Stimulated activated CD8-positive, alpha-beta memory T cell treated with anti-CD3 and anti-CD28 coated beads, Interleukin-7, amount 100 ng/mL, for 24 hours (primary cell): ENCODE measurements at places on chromosomes 1 and 21.

DNA sequence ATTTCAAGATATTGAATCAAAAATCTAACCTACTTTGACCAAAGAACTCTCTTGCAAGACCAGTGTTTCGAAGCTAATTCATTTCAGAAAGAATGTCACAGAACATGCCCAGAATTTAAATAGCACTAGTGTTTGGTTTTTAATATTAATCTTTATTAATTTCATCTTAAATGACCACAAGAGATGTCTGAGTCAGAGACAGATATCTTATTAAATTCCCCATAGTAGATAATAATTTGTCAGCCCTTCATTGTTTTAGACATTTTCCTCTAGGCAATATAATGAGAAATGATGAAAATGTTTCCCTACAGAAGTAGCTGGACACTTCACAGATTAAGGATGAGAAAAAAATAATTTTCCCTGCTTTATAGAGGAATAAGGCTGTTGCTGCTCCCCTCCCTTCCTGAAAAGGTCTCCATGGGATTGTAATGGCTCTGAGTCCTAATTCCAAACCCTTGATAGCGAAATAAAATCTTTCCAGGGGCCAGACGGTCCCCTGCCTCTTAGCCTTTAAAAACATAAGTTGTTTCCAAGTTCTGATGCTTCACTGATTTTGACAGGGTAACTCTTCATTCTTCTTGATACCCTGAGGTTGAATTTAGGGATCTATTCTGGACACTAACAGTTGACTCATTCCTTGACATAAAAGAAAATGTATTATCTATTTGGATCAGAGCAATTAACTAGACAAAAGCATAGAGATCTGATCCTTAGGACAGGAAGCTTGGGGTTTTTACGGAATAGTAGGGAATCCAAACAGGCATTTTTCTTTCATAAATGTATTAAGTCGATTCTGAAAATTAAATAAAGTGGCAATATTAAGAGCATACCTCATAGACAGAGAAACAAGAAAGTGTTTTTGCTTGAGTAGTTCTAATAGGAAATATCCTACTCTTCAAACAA lies 820.8 kb downstream of the BRINP3 start:
- no peak for DNase-seq

- DNase-seq: no peak
Measured at GRCh38 chr1:209613400-209614150, 30.1 kb downstream of the CAMK1G start.

GRCh38 chr1:111471012-111471411 lies 2.8 kb upstream of the C1orf162 start:
- DNase-seq: peak; percentile 11

GRCh38 chr21:15061747-15062605 lies 2.8 kb downstream of the NRIP1 start:
- DNase-seq: no peak

- DNase-seq: no peak
Measured at GRCh38 chr1:17860812-17861211, 105.7 kb downstream of the ACTL8 start.

DNA sequence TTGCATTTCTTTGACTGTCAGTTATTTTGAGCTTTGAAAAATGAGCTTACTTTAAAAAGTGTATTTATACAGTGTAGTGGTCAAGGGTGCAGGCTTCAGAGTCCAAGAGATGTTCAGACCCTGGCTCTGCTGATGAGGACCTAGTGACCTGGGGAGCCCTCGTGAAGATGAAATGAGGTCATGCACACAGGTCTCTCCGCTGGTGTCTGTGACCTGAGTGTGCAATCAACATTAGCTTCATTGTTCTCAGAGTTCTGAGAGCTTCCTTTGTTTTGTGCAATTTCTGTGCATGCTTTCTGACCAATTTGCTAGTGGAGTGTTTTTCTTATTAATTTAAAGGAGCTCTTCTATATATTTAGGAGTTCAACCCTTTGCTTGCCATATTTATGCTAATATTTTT lies 71.3 kb downstream of the RIPK4 start:
- no peak for DNase-seq

GRCh38 chr1:169392406-169392805 lies 24.4 kb downstream of the BLZF1 start:
- no peak for DNase-seq

- DNase-seq: no peak
Measured at GRCh38 chr21:44304877-44305293, 5.0 kb downstream of the PFKL start.

GRCh38 chr1:63148825-63149645 lies 173.3 kb upstream of the FOXD3 start:
- DNase-seq: no peak

- no peak for DNase-seq
Measured at GRCh38 chr1:1347663-1348419, 1.4 kb downstream of the DVL1 start.

- no peak for DNase-seq
Measured at GRCh38 chr1:90841473-90841872, 124.4 kb upstream of the BARHL2 start.

DNA sequence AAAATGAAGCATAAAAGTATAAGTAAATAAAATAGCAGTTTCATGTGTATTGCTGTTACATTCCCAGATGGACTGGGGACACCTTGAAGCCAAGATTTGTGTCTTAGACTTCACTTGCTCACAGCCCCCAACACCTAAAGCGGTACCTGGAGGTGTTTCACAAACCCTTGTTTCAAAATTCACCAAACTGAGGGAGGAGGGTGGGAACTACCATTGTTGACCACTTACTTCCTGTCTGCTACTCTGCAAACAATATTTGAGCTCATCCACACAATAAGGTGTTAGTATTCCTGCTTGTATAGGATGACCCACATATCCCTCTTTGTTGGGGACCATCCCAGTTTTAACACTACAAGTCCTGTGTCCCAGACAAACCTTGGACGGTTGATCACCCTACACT lies 115.9 kb upstream of the SYT6 start:
- no peak for DNase-seq

DNA sequence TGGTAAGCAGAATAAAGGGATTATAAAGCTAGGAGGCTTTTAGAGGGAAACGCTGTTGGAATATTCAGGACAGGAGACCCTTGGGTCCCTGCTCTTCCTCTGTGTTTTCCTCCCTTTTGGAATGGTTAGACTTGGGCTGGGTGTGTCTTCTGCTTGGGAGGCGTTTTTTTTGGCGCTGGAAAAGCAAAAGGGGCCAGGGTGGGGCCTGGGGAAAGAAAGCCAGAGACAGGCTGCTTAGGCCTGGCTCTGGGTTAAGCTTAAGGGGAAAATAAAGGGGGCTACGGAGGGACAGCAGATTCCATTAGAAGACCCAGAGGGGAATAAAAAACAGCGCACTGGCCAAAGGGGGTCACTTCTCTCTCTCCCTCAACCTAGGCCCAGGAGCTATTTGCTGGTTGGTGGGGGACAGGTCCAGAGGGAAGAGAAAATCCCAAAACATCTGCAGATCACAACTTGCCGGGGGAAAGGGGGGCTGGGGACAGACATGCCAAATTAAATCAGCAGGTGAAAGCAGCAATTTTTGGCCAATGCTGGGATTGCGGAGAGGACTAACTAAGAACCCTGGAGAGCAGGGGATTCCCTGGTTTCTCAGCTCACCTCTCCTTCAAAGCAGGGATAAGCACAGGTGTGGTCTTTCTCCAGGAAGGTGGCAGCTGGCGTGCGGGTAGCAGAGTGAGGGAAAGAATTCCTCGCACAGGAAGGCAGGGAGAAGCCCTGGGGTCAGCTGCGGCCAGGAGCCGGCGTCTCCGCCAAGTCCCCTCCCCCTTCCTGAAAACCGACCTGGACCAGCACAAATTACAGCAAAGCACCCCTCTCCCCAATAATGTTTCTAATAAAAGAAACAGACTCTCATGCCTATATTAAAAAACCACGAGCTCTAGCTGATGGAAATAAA lies 82.2 kb upstream of the AK4 start:
- DNase-seq: no peak

DNA sequence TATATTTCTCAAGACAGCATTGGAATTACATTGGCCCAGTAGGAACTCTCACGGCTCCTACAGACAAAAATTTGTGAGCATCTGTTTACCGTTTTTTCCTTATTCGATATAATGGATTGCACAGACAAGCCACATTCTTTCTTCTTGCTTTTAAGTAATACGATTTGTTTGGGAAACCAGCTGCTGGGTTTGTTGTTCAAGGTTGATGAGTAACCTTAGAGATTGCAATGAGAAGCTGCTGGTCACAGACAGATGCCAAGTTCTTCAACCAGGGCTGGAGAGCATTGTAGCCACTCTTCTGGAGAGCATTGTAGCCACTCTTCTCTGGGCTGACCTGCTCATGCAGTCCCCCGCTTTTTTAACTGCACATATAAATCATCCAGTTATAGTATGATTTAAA lies 1.4 kb upstream of the MIA3 start:
- no peak for DNase-seq

- DNase-seq: no peak
Measured at GRCh38 chr1:226381226-226381998, 26.5 kb downstream of the PARP1 start.

GRCh38 chr1:66848193-66848592 lies 47.1 kb upstream of the INSL5 start:
- no peak for DNase-seq

GRCh38 chr1:77430966-77431690 lies 149.3 kb downstream of the AK5 start:
- DNase-seq: no peak

DNA sequence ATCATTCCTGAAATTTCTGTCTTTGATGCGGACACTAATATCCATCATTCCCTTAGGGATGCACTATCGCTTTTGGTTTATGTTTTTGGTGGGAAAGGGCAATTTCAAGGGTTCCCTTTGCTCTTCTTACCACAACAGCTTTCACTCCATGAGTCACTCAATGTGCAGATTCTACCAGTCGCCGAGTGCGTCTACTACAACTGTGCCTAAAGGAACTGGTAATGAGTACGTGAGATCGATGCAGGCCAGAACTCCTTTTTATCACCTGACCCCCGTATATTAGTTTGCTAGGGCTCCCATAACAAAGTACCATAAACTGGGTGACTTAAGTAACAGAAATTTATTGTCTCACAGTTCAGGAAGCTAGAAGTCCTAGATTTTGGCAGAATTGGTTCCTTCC lies 27.5 kb upstream of the TMEM54 start:
- DNase-seq: no peak

GRCh38 chr1:150362721-150363425 lies 1.1 kb upstream of the RPRD2 start:
- no peak for DNase-seq

- no peak for DNase-seq
Measured at GRCh38 chr21:31498985-31499384, 154.9 kb upstream of the TIAM1 start.

DNA sequence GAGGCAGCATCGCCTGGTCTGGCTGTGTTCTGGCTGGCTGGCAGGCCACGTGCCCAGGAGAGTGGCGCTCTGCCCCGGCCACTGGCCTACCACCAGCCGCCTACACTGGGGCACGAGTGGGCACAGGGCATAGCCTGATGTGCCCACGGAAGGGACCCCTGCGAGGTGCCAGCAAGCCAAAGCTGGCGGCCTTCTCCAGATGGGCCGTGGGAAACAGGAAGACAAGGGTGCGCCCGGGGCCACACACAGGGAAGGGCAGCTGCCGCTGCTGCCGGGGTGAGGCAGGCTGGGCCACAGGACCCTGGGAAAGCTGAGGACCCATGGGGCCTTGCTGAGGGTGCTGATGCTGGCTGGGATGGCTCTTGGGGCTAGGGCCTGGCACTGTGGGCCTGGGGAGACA lies 40.7 kb downstream of the SLC66A1 start:
- DNase-seq: no peak

DNA sequence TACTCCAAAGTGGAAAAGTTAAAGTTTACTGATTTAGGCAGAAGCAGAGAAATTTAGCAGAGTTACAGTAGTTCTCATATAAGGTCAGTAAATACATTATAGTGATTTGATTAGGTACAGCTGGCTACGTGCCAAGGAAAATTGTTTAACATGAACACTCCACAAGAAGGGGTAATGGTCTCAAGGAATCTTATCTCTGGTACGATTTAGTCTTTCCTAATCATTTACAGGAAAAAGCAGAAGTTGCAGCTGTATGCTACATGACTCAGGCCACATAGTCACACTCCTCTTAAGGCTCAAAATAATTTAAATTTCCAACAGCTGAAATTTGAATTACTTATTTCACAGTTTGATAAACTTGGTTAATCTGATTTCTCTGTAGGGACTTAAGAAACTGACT lies 36.9 kb upstream of the OR2B11 start:
- DNase-seq: no peak

DNA sequence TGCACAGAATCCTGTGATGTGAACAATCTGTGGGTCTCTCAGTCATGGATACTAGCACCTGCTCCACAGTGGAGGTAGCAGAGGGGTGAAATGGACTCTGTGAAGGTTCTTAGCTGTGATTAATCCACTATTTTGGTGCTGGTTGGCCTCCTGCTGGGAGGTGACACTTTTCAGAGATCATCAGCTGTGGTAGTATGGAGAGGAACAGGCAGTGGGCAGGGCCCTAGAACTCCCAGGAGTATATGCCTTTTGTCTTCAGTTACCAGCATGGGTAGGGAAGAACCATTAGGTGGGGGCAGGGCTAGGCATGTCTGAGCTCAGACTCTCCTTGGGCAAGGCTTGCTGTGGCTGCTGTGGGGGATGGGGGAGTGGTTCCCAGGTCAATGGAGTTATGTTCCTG lies 54.0 kb upstream of the KCNJ15 start:
- DNase-seq: no peak

GRCh38 chr1:231284441-231284840 lies 43.4 kb downstream of the GNPAT start:
- no peak for DNase-seq

- DNase-seq: no peak
Measured at GRCh38 chr1:22808676-22809483, 98.2 kb downstream of the EPHB2 start.

DNA sequence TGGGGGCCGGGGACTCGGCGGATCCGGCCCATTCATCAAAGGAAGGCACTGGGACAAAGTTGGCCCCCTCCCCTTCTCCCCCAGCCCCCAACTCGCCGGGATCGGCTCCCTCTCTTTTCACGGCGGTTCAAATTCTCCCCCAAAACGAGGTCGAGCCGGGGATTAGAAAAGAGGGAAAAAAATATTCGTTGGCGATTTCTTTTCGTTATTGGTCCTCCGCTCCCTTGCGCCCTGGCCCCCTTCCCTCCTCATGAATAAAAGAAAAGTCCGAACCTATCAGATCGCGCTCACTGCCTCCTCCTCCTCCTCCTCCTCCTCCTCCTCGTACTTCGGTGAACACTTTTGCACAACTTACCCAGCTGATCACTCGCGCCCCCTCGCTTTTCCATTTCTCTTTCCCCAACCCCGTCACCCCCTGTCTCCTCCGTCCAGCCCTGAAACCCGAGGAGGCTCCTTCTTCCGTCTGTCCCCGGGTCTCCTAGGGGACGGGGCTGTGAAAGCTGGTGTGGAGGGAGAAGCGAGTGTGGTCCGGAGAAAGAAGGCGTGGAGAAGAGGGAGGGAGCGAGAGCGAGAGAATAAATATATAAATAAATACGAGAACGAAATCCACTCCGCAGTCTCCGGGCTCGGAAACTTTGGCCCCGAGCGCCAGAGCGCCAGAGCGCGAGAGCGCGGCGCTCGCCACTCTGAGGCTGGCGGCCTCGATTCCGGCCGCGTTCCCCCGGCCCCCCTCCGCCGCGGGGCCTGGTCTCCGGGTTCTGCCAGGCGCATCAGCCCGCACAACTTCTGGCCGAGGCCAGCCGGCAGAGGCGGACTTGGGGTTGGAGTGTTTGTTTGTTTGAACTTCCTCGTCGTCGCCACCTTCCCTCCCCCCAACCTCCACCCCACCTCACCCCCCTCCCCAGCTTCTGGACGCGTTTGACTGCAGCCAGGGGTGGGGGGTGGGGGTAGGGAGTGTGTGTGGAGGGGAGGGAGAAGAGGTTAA lies at the start of gene PAX7:
Gene PAX7 (plus strand): TSS at position 336 of the 985 bp plus-strand sequence. CDS start 758 bp downstream, outside the sequence.
- DNase-seq: no peak

- DNase-seq: no peak
Measured at GRCh38 chr1:22687191-22687590, 23.4 kb upstream of the EPHB2 start.
